ENCODE measurements at places on chromosomes 3 and 15. TPM values are rescaled to one million over a fixed set of nuclear protein-coding genes. Genes with fewer than 3 reads are reported as not detected.

Gene SLC12A8
- 29.1 TPM for total RNA-seq

Gene CLDN16
- 27.3 TPM for total RNA-seq

DNA sequence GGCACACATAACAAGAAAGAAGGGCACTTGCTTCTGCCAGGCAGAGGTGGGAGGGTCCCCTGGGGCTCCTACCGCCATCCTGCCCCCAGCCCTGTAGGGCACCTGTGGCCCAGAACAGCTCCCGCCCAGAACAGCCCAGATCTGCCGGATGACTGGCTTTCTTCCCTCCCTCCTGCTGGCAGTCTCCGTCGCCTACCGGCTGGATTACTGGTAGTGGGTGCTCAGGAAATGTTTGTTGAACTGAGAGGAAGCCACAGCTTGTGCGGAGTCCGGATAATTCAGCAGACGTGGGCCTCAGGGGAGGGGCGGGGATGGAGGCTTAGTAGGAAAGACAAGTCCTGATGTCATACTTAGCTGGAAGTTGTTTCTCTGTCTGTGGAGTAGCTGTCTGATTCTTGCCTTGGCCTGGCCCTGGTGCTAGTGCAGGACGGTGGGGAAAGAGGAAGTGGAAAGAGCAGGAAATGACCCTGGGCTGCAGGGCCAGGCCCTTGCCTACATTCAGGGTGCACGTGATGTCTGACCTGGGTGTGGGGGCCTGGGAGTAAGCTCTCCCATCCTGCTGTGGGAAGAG lies 6.7 kb downstream of the CCDC9B start:
- peak; percentile 57 for DNase-seq

DNA sequence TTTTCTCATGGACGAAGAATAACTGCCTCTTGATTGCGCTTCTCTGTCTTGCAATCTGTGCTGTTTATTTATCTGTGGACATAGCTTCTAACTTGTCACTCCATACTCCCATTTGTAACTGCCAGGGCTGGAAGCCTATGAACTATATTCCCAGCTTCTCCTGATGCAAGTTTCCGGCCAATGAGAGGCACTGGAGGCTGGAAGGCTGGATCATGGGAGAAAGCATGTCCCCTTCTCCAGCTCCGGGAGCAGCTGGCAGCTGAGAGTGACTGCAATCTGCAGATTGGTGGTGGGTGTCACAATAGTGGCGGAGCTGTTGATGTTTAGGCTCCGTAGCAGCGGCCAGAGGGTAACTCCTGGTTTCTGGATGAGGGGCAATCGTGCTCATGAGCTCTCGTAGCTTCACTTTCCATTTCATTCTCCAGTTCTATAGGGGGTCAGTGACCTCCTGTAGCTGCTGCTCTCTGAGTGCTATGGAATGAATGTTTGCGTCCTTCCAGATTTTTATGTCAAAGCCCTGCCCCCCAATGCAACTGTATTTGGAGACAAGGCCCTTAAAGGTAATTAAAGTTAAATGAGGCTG lies 35.7 kb upstream of the PCSK6 start:
- DNase-seq, result no peak

GRCh38 chr3:161314836-161315395 lies 56.4 kb downstream of the SPTSSB start:
- no peak for DNase-seq

GRCh38 chr15:100710222-100710621 lies 107.8 kb downstream of the ASB7 start:
- no peak for DNase-seq

DNA sequence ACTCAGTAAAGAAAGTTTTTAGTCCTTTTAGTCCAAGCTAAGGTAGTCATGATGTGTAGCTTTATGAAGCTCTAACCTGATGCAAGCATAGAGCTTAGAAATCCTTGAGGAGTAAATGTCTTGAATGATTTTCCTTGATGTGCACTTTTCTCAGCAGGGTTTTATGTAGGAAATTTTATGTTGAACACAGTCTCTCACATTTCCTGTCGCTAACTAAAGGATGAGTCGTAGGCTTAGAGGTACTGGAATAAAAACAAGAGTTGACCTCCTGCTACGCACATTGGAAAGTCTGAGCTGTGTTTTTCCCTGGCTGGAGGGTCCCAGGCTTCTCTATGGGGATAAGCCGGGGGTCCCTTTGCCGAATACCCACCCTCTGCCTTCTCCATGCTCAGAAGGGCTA lies 34.7 kb upstream of the ZPLD1 start:
- no peak for DNase-seq

All from kidney (tissue), 22 donors.